CD4-positive, alpha-beta T cell treated with Interleukin-21 for 1 hour (primary cell): ENCODE measurements at places on chromosomes 12 and 14.

DNA sequence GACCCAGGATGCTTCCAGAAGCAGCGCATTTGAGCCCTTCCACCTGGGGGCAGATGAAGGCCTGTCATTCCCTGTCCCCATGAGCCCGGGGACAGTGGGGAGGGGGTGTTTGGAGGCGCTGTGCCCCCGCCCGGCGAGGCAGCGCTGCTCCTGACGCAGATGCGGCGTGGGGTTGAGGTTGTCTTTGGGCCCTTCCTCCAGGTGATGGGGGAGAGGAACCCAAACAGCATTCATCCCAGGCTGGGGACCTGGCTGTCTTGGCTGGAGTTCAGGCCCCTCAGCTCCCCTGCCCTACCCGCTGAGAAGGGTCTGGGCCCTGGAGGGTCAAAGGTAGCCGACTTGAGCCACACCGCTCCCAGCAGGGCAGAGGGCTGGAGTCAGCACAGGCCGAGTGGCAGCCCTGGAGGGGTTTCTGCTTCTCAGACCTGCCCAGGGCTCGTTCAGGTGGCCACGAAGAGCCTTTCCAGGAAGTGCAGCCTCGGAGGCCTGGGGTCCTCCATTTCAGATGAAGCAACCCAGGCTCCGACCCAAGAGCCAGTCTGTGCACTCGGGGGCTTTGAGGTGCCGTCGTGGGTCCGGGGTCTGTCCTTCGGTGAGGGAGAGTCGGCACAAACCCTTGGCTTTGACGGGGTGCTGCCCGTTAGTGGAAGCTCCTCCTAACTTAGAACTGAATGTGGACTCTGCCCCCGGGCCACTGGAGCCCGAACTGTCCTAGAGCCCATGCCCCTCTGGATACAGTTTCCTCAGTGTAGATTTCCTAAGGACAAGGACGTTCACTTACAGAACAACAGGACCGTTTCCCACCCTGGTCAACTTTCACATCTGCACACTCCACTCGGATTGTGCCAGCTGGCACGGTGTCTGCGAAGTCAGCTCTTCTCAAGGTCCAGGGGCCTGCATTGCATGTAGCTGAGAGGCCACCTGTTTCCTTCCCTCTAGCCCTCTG lies 16.1 kb downstream of the ACADS start:
- DNase-seq = no peak

GRCh38 chr14:52922656-52923055 lies 28.2 kb downstream of the FERMT2 start:
- DNase-seq = no peak

- no peak for DNase-seq
These were observed 26.4 kb upstream of the FKBP4 start for GRCh38 chr12:2768224-2768961.

- DNase-seq = no peak
These were observed 13.0 kb downstream of the MTA1 start for GRCh38 chr14:105432657-105433056.

DNA sequence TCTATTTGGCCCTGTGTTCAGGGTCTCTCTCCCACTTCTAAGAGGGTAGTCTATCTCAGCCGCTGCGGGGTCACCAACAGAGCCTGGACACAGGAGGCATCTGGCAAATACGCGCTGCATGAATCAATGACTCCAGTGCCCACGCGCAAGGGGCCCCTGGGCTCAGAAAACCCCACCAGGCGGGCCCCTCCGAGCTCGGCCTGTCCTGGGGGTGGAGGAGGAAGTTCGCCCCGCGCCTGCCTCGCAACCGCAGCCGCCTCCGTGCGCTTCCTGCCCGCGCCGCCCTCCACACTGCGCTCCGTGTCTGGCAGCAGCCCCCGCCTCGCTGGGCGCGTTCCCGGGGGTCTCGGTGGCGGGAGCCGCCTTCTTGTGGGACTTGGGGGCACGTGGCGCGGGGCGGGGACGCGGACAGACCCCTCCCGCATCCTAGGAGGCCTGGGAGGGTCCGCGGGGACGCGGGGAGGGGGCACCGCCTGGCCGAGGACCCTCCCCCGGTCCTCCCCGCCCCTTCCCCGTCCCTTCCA lies 811 bp upstream of the FBRSL1 start:
- peak; percentile 59 for DNase-seq

GRCh38 chr14:38256533-38256840 lies 594 bp upstream of the CLEC14A start:
- no peak for DNase-seq

DNA sequence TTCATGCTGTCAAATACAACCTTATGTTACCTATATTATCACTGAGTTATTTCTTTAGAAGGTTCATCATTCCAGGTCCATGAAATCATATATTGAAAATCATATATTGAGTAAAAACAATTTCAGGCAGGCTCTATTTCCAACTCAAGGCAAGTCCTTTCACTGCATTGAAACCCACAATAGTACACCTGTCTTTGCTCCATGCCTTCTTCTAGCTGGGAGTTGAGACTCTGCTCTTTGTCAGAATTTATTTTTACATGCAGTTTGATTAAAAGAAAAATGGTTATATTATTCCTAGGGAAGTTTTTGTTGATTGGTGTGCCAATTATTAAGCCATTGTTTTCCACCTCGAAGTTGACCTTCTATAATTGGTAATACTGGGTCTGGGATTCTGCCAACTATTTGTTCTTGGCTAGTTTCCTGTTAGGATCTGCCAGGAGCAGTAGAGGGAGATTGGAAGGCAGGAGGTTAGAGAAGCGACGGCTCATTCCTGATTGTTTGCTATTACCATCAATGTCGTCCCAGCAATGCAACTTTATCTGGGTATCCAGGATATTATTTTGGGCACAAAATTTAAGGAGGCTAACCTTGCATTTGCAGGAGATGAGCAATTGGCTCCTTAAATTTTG lies 79.5 kb upstream of the MIS18BP1 start:
- DNase-seq = no peak
